Activated CD8-positive, alpha-beta memory T cell treated with anti-CD3 and anti-CD28 coated beads for 4 hours (primary cell): ENCODE measurements at places on chromosomes 11 and 22.

DNA sequence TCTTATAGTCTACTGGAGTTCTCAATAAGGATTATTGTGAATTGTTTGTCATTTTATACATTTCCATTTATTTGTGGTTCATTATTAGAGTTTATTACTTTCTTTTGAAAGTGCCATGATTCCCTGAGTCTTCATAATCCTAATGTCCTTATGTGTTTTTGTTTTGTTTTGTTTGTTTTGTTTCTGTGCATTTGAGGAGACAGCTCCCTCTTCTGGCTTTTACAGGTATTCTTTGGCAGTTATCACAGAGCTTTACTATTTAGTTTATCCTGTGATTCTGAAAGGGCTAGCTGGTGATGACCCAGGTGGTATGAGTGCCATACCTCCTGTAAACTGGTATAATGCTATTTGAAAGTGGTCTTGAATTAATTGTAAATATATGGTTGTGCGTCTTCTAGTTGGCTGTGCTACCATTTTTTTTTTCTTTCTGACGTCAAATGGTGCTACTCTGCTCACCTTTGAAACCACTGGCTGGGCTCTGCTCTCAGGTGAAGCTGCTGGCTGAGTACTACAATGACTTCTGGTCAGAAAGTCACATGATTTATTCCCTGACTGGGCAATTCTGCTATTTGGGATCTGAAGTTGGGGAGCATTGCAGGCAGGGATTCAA is 751.2 kb downstream of the JRKL start:
- no peak for DNase-seq

GRCh38 chr22:41357191-41357590 is 24.6 kb upstream of the TEF start:
- no peak for DNase-seq

DNA sequence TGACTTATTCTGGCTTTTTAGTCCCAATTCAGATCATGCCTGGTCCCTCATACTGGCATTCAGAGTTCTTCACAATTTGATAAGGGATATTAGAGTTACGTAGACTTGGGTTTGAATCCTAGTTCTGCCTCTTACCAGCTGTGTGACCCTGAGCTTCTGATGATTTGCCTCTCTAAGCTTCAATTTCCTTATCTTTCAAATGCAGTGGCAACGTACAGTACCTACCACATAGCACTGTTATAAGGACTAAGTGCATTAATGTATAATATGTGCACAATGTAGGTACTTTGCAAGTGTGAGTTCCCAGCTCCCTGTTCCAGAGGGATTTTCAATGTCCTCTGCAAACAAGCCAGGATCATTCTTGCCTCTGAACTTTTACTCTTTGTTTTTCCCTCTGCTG is 7.3 kb downstream of the RHOG start:
- no peak for DNase-seq

GRCh38 chr22:17922925-17923903 is 101.1 kb downstream of the MICAL3 start:
- no peak for DNase-seq

GRCh38 chr11:91536366-91536765 is 688.3 kb upstream of the FAT3 start:
- no peak for DNase-seq

- DNase-seq, result no peak
Measured at GRCh38 chr11:36095716-36096115, 151.9 kb downstream of the LDLRAD3 start.

DNA sequence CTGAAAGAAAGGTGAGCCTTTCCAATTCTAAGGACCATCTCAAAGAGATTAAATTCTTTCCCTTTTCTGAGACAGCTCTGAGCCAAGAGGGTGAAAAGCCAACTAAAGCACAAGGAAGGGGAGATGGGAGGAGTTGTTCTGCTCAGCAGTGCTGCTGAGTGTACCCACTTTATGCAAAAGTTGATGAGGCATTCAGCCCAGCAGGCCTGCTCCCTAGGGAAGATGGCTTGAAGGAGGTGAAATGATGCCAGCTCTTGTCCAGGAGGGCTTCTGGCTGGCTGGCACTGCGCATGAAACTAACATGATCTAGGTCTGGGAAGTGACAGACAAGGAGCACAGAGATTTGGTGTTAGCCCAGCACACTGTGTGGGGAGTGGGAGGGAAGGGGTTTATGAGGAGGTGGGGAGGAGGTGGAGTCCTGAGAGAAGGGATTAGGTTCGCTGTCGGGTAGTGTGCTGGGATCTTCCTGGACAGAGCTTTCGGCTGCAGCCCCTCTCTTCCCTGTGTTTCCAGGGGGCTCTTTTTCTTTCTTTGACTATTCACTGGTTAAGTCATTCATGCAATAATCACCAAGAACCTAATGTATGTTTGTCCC is 225.5 kb upstream of the NARS2 start:
- DNase-seq, result no peak

GRCh38 chr11:20388096-20389055 is 860 bp downstream of the PRMT3 start:
- no peak for DNase-seq

DNA sequence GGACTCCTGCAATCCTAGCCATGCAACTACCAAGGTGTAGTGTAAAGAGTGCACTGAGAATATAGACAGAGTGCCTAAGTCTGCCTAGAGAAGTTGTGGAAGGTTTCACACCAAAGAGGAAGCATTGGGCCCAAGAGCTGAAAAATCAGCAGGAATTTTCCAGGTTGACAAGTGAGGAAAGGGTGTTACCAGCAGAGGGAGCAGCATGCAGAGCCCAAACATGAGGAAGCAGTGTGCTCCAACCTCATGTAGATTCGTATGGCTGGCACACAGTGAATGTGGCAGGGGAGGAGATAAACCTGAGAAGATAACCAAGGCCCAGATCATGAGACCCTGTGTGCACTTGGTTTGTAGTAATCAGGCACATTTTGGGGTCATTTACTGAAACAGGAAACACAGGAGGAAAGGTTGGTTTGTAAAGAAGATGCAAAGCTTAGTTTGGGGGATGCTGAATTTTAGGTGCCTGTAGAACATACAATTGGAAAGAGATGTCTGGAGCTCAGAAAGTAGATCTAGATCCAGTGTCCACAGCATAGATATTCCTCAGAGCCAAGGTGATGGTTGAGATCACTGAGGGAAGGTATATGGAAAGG is 1.7 kb downstream of the HPX start:
- no peak for DNase-seq
